ENCODE measurements at places on chromosomes 6 and 20.

DNA sequence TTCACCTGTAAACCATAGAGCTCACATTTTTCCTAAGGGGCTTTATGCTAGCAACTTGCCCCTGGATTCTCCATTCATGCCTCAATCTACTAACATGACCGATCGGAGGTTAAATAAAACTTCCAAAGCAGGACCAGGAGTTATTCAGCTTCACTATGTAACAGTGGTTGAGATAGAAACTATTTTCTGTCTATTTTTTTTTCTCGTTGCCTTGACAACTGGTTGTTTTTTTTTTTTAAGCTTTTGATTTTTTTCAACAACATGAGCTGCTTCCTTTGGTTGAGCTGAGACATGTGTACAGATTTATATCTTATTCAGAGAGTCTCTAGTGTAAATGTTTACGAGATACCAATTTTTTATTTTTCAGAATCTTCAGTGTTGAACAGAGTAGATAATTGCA, 85.7 kb downstream of the SHLD1 start:
- DNase-seq: no peak

DNA sequence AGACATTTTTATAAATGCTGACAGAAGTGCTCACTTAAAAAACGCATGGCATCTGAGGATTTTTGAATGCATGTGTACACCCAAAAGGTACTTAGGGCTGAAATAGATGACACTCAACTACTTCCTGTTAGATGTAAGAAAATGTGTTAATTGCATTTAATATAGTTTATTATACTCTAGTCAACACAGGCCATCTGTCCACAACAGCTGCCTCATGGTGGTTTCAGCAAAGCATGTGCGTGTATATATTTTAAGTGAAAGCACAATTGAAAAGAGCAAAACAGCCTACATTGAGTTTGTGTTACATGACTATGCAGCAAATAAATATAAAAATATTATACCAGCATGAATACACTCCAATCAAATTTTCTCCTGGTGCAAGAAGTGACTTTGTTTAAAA, 1233.0 kb upstream of the EYS start:
- DNase-seq: no peak

GRCh38 chr20:1863296-1863695, 31.9 kb upstream of the SIRPA start:
- no peak for DNase-seq

DNA sequence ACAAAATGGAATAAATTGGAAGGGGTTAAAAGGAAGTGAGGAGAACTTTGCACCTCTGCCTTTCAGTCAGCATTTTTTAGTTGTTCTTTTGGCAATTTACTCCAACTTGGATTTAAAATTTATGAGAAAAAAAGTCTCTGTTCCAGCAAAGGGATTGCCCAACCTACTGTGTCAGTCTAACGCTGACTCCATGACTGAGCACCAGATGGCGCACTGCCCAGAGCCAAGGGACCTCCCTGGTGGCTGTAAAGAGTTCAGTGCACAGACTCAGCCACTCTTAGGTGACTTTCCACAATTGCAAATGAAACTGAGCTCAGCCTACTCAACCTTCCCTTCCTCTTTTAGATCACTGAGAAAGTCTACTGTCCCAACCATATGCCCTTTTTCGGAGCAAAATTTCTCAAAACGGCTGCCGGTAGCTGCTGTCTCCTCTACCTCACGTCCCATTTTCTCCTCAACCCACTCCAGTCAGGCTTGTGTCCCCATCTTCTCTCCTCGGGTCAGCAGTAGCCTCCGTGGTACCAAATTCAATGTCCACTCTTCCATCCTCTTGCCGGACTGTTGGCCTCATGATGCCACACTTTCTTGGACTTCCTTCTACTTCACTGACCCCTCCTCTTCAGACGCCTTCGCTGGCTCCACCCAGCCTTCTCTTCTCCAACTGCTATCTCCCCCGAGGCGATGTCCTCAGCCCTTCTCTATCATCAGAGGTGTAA, 38.7 kb downstream of the GSTA2 start:
- no peak for DNase-seq

DNA sequence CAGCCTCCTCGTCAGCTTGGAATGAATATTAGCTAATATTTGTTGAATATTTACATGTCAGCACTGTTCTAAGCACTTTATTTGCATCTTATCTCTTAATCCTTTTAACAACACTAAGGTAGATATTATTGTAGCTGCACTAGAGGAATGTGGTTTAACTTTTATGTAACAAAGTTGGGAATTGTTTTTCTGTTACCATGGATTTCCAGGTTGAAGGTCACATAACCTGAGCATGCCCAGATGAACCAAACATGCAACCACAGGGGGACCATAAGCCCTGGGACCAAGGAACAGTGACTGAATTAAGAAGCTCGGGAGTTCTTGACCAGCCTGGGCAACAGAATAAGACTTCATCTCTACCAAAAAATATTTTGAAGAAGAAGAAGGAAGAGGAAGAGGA, 29.1 kb upstream of the YWHAB start:
- no peak for DNase-seq

DNA sequence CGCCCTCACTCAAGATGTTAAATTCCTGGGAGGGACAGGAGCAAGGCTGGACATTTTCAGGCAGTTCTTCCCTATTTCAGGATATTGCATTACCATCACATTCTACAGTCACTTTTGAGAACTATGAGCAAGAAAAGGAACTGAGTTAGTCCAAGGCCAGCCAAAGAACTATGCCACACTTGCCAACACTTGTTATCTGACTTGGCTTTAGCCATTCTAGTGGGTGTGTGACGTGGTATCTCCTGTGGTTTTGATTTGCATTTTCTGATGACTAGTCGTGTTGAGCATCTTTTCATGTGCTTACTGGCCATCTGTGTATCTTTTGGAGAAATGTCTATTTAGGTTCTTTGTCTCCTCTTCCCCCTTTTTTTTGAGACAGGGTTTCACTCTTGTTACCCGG, 12.0 kb downstream of the XRN2 start:
- DNase-seq: no peak

DNA sequence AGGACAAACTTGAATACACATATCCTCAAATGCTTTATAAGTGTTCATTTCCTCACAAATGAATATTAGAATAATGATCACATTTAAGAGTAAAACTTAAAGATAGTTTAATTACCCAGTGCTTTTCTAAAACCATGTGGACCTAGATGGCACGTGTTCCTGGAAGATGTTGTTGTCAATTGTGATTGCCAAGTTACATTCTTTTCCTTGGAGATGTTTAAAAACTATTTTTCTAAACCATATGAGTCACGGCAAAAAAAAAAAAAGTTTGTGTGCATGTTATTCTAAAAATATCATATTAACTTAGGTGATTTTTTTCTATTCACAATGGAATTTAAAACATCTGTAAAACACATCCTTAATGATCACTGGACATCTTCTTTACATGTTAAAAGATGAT, 51.1 kb downstream of the RCAN2 start:
- no peak for DNase-seq

- peak; percentile 77 for DNase-seq
Measured at GRCh38 chr20:36153736-36154699, 522 bp upstream of the EPB41L1 start.

DNA sequence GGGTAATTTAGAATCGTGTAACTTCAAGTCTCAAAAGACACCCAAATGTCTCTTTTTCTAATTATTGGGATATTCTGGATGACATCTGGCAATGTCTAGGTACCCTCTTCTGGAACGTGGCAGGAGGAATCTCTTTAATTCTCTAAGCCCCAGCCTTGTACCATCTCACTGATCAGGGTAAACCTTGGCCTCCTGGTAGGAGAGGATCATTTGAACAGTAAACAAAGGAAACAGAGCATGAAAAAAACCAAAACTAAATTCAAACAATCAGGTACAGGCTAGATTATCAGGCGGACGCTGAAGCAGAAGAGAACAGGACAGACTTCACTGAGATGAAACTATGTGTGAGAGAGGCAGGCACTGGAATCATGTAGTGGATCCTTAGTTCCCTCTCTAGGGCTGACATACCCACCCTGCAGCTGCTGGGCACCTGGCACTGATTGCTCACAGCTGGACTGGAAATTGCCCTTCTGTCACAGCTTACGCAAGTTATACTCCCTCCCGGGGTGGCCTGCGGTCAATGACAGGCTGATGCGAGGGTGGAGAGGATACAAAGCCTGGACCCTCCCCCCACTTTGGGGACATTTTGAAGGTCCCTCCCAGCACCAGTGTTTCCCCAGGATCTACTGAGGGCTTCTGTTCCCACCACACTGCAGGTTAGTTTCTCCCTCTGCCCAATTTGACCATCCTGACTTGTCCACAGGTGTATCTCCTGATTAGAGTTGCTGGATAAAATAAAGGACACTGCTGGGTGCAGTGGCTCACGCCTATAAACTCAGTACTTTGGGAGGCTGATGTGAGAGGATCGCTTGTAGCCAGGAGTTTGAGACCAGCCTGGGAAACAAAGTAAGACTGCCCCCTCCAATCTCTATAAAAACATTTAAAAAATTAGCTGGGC, 20.6 kb upstream of the ZBTB24 start:
- DNase-seq: no peak

DNA sequence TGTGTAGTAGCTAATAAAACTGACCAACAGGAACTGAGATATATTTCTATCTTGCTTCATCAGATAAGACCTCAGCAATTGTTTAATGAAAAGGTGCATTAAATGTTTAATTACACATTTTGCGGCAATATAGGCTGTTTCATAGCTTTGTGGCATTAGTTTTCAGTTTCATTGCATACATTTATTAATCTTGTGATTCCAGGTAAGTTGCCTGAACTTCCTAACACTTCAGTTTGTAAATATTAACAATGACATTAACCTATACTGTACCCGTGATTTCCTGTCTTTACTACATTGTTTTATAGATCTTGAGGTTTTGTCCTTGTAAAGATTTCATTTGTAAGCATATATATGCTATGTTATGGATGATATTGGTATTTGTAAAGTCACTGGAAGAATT, 66.5 kb downstream of the PKIB start:
- DNase-seq: no peak

DNA sequence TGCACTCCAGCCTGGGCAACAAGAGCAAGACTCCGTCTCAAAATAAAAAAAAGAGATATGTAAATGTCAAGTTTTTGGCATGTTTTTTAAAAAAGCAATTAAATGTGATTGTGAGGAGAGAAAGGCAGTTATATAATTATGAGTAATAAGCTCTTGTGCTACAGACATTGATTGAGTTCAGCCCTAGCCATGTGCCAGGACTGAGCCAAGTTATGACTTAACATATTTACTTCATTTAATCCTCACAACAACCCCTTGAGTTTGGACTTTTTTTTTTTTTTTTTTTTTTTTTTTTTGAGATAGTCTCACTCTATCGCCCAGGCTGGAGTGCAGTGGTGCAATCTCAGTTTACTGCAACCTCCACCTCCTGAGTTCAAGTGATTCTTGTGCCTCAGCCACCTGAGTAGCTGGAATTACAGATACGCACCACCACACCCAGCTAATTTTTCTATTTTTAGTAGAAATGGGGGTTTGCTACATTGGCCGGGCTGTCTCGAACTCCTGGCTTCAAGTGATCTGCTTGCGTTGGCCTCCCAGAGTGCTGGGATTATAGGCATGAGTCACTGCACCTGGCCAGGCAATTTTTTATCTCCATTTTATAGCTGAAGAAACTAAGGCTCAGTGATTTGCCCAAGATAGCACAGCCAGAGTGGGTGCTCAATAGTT, 15.0 kb upstream of the CSE1L start:
- no peak for DNase-seq

- DNase-seq: no peak
Measured at GRCh38 chr6:37285861-37286311, 27.9 kb upstream of the TMEM217 start.

DNA sequence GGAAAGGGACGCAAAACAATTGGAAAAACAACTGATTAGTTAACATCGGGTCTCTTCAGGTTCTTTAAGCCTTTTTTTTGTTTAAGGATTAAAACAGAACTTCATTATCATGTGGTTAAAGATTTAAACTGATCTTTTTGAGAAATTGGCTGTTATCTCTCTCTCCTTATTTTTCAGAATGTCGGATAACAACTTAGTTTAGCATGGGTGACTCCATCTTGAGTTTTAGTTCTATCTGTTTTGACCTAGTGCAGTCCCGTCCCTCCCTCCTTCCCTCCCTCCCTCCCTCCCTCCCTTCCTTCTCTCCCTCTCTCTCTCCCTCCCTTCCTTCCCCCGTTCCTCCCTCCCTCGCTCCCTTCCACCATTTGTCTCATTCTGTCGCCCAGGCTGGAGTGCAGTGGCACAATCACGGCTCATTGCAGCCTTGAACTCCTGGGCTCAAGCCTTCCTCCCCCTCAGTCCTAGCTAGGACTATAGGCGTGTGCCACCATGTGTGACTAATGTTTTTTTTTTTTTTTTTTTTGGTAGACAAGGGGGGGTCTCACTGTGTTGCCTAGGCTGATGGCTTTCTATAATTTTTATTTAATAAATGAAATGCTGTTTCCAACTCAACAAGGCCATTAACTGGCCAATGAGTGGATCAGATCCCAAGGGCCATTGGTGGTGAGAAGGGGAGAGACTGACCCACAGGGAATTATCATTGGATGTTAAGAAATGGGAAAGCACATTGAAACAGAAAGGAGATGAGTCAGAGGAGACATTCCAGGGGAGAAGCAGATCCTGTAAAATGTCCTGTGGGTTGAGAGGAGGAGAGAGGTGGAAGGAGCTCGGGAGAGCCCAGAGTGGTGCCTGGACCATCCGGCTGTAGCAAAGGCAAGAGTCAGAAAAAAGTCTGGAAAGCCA, 13.6 kb downstream of the BAK1 start:
- DNase-seq: no peak

- no peak for DNase-seq
Measured at GRCh38 chr6:133277228-133277899, 36.2 kb downstream of the EYA4 start.

DNA sequence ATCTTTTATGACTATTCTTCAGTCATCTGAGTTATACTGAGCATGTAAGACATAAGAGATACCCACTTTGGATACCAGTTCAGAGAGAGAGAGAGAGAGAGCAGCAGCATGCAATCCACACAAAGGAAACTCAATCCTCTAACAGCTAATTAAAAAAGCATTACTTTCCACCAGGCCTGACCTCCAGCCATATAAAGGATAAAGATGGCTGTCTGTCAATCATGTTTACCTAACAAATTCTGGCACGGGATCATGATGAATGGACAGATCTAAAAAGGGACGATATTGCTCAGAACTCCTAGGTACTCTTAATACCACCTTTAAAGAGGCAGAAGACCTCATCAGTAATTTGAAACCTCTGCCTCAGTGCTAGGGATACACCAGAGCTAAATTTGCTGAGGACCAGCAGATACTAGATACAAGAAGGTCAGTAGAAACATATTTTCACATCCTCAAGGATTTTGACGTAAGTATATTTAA, 159.2 kb downstream of the RPS12 start:
- DNase-seq: no peak

- DNase-seq: no peak
Measured at GRCh38 chr6:45721665-45722064, 294.0 kb downstream of the CLIC5 start.

- no peak for DNase-seq
Measured at GRCh38 chr6:45478240-45478639, 100.5 kb upstream of the SUPT3H start.

DNA sequence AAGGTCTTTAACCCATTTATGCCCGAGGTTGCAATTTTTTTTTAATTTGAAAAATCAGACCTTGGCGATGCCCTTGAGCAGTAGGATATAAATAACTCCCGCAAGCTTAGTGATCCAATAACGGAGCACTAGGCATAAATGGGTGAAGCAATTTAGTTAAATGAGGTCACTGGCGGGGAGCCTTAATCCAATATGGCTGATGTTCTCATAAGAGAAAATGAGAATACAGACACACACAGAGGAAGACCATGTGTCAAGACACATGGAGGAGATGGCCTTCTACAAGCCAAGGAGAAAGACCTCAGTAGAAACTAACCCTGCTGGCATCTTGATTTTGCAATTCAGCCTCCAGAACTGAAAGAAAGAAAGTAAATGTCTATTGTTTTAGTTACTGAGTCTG, 735 bp downstream of the SIRPG start:
- no peak for DNase-seq

GRCh38 chr6:154509421-154510143, 903 bp downstream of the CNKSR3 start:
- DNase-seq: no peak
